Lung microvascular endothelial cell (primary cell): ENCODE measurements at places on chromosomes 3 and 15. TPM values are rescaled to one million over a fixed set of nuclear protein-coding genes. Genes with fewer than 3 reads are reported as not detected.

The FAM107A gene
- total RNA-seq: 0.20 and 2.2 TPM in 2 replicates

GRCh38 chr3:119898478-119899191, 116.7 kb downstream of the NR1I2 start:
- DNase-seq: no peak

DNA sequence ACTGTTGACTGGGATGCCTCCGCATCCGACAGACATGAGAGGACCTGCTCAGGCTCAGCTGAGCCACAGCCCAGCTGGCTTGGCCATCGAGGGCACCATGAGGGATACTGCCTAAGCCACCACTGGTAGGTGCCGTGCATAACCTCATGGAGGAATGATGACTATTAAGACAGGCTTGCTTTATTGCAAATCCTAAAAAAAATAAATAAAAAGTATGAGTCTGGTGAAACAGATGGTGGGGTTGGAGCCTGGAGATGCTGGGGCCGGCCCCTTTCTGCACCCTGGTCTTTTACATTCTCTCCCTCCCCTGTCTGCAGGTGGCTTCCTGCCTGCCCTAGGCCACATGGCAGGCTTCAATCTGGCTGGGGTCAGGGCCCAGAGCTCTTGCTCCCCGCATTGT, 24.0 kb upstream of the RAD18 start:
- DNase-seq: no peak

- DNase-seq: no peak
These were observed 80.1 kb downstream of the CD200 start for GRCh38 chr3:112413074-112413473.

GRCh38 chr3:195065864-195066185, 205.1 kb downstream of the XXYLT1 start:
- no peak for DNase-seq
